ENCODE measurements at places on chromosomes 5 and 9.

DNA sequence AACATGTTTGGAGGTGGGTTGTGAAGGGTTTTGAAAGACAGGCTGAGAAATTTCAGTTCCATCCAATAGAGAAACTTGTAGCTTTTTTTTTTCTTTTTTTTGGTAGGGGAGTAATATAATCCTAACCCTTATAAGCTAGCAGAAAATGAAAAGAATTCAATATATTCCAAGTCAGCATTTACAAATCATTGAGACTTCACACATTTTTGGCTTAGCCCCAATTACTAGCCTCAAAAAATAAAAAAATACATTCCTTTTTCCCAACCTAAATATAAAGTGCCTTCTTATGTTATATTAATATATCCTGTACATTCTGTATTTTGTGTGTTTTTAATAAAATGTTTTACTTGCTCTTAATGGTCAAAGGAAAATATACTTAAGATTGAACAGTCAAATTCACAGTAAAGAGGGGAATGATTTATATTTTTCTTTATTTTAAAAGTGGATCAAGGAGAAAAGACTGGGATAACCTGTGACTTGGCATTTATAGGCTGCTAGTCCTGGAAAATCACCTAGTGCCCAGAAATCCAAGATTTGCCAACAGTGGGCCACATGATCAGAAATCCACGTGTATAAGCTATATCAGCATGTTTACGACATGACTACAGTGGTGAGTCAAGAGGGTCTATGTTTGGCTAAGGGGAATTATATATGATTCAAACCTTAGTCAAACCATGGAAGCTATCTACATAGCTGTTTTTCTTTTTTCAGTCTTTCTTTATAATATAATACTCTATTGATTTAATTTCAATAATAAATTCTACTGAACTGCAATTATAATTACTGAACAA, 14.5 kb downstream of the HACD4 start:
- no peak for DNase-seq

DNA sequence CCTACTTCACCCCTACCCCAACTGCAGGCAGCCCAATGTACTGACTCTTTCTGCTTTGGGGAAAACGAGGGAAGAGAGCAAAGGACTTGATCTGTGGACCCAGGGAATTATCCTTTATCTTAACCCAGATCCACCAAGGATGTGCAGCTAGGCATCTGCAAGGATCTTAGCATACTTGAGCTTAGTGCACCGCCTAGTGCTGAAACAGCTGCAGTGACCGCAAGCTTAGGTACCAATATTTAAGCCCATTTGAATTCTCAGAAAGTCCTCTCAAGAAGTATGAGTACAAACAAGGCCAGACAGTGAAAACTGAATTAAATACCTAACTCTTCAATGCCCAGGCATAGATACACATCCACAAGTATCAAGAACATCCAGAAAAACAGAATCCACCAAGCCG, 576.7 kb upstream of the ADAMTS16 start:
- DNase-seq, result no peak

GRCh38 chr5:157744051-157745011, 819 bp downstream of the LSM11 start:
- no peak for DNase-seq

GRCh38 chr9:82153032-82153431, 164.5 kb downstream of the SPATA31D1 start:
- DNase-seq, result no peak

DNA sequence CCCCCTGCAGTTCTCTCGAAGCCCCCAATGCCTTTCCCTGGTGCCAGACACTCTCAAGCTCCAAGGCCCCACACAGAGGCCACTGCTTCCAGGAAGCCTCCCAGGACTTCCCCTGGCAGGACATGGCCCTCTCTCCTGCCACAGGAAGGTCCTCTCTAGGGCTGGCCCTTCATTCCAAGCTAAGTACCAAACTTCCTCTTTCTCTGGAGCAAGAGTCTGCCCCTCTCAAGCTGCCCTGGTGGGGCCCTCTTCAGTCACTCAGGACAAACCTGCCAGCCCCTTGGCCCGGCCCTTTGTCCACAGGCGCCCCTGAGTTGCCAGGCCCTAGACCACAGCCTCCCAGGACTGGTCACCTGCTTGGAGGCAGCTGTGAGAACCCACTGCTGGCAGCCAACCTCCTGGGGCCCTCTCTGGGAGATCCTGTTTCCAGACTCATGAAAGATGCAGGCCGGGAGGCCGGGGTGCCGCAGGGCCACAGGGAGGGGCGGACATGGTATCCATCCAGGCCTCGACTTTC, 6.6 kb downstream of the NINJ1 start:
- DNase-seq, result no peak

- no peak for DNase-seq
Observed at GRCh38 chr9:110077925-110078324, 130.0 kb downstream of the C9orf152 start.

DNA sequence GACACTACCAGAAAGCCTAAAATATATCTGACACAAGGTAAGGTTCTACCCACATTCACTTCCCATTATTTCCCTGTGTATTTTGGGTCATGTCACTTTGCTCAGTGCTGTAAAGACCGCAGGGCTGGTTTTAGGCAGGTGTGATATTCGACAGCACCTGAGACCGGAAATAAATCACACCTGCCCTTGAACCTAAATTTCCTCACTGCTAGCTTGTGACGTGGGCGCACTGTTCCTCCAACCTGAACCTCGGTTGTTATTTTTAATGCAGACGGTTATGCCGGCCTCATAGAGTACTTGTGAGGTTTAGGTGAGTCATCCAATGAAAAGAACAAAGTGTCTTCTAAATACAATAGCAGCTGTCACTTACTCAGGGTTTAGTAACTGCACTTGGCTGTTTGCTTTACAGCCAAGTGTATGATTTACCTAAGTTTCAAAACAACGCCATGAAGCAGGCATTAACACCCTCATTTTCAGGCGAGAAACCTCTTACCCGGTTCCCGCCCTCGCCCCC, 20.7 kb upstream of the ZNF782 start:
- peak; percentile 77 for DNase-seq

GRCh38 chr9:21708260-21708711, 94.2 kb upstream of the MTAP start:
- no peak for DNase-seq

GRCh38 chr9:78235256-78235761, 566 bp upstream of the CEP78 start:
- DNase-seq, result no peak

DNA sequence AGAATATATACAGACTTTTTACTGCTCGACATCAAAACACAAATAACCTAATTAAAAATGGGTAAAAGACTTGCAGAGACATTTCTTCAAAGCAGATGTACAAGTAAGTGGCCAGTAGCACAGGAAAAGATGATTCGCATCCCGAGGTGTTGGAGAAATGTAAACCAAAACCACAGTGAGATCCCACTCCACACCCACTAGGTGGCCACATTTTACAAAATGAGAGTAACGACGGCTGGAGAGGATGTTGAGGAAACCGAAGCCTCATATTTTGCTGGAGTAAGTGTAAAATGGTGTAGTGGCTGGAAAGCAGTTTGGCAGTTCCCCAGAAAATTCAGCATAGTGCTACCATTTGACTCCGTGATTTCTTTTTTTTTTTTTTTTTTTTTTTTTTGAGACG, 21.3 kb upstream of the GBGT1 start:
- DNase-seq, result peak; percentile 36

GRCh38 chr9:92965061-92965758, 17.9 kb downstream of the FGD3 start:
- peak; percentile 51 for DNase-seq

GRCh38 chr5:37836235-37836591, 3.6 kb downstream of the GDNF start:
- peak; percentile 34 for DNase-seq

- no peak for DNase-seq
Observed at GRCh38 chr9:96122751-96123150, 179.2 kb downstream of the HSD17B3 start.

DNA sequence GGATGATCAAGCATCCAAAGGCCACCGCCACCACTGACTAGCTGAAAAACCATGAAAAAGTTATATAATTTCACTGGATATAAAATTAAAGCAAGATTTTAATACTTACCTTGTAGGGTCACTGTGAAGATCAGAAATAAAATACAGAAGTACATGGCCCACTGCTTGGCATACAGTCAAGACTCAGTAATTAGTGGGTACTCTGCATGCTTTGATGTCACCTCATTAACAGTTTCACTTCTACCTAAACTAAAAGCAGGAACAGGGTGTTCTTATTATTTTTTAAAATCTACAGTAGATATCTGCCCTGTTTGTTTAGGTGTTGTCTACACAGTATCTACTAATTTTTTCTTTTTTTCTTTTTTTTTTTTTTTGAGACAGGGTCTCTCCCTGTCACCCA, 66.4 kb downstream of the NFIB start:
- DNase-seq, result no peak

- DNase-seq, result no peak
Observed at GRCh38 chr5:169325273-169325672, 24.3 kb upstream of the SLIT3 start.

- DNase-seq, result no peak
Observed at GRCh38 chr5:150313501-150313900, 10.8 kb upstream of the ARSI start.

GRCh38 chr9:135499326-135500070, 984 bp upstream of the MRPS2 start:
- peak; percentile 90 for DNase-seq

- DNase-seq, result peak; percentile 65
Observed at GRCh38 chr9:114616684-114617520, 5.8 kb downstream of the TMEM268 start.

GRCh38 chr9:2477755-2478154, 143.8 kb upstream of the VLDLR start:
- no peak for DNase-seq

DNA sequence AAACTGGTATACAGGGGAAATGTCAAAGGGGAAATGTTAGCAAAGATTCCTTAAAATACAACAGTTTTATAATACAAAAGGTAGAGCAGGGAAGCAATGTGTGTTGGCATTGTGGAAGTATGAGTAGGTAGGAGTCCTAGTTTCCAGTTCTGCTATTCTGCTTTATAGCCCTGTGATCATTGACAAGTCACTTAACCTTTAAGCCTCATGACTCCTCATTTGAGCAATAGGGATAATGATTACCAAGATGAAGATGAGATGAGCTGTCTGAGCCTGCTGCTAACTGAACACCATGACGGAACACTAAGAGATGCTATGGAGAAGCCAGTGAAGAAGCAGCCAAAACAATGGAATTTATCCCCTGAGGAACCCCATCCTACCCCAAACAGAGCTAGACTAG, 251.7 kb downstream of the PAPPA start:
- no peak for DNase-seq

GRCh38 chr5:140967226-140967893, 1.1 kb downstream of the PCDHAC2 start:
- no peak for DNase-seq

DNA sequence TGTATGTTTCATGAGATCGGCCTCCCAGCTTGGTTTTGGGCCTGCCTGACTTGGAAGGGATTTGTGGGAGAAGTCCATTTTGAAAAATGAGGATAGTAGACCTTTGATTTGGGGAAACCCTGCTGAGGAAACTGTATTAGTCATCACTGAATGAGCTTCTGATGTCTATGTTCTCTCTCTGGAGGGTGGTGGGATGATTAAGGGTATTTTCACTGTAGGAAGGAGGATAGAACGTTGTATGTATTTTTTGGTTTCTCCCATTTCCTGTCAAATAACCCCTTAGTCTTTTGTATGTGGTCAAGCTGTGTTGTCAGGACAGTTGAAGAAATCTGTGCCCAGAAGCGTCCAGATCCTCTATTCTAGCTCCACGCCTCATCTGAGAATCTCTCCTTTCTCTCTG, 151.9 kb downstream of the INSYN2B start:
- no peak for DNase-seq

- DNase-seq, result no peak
Observed at GRCh38 chr9:35609001-35609819, 4.1 kb downstream of the TESK1 start.

GRCh38 chr5:107948377-107948776, 277.6 kb upstream of the EFNA5 start:
- DNase-seq, result no peak

- DNase-seq, result no peak
Observed at GRCh38 chr5:31477516-31477915, 54.4 kb downstream of the DROSHA start.

GRCh38 chr5:33272288-33272687, 168.5 kb upstream of the TARS1 start:
- DNase-seq, result no peak

GRCh38 chr5:35884191-35884769, 27.6 kb downstream of the IL7R start:
- DNase-seq, result no peak

- DNase-seq, result no peak
Observed at GRCh38 chr5:108924457-108924961, 176.8 kb downstream of the FER start.

- DNase-seq, result no peak
Observed at GRCh38 chr5:51622161-51622790, 239.0 kb downstream of the ISL1 start.

- no peak for DNase-seq
Observed at GRCh38 chr5:109006129-109006528, 258.4 kb downstream of the FER start.

DNA sequence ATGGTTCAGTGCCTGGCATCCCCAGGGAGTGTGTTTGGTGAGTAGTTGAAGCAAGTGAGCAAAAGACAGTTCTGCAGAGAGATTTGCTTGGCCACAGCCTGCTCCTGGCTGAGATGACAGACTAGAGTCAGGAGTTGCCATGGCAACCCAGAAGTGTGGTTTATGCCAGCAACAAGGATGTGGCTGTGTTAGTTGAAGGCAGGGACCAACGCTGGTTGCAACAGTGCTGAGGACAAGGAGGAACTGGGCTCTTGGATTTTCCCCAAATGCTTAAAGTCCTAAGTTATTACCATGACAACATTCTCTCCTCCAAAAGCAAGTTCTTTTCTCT, 2.7 kb downstream of the NXNL2 start:
- DNase-seq, result no peak

GRCh38 chr5:104952876-104953275, 1390.3 kb upstream of the NUDT12 start:
- DNase-seq, result no peak

DNA sequence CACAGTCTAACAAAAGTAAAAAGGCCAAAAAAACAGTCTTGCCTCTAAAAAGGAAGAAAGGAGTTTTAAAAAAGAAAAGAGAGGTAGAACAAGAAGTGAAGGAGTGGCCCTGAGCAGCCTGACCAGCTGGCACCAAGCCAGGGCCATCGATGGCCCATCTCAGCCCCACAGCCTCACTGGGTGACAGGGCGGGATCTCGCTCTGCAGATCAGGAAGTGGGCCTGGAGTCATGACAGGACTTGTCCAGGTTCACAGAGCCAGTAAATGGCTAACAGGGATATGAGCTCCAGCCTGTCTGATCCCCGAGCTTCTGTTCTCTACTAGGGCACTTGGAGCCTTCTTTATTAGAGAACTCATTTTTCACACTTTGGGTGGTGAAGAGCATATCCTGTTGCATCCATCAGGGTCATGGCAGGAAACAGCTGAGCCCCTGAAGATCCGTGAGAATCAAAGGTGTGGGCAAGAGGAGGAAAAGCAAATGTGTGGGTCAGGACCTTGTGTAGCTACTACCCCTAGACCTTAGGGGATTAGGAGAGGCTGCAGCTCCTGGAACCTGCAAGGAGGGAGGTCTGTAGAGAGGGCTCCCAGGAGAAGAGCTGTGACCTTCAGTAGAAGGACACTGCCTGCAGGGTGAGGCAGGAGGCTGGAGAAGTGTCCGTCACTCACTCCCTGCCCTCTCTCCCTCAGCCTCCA, 299.0 kb upstream of the MSX2 start:
- DNase-seq, result no peak

All from GM20000 (cell line).